Lower lobe of right lung (tissue), 2 donors: ENCODE measurements at places on chromosomes 6 and 20.

GRCh38 chr20:33549229-33549999 lies 59.5 kb downstream of the CBFA2T2 start:
- DNase-seq = no peak

DNA sequence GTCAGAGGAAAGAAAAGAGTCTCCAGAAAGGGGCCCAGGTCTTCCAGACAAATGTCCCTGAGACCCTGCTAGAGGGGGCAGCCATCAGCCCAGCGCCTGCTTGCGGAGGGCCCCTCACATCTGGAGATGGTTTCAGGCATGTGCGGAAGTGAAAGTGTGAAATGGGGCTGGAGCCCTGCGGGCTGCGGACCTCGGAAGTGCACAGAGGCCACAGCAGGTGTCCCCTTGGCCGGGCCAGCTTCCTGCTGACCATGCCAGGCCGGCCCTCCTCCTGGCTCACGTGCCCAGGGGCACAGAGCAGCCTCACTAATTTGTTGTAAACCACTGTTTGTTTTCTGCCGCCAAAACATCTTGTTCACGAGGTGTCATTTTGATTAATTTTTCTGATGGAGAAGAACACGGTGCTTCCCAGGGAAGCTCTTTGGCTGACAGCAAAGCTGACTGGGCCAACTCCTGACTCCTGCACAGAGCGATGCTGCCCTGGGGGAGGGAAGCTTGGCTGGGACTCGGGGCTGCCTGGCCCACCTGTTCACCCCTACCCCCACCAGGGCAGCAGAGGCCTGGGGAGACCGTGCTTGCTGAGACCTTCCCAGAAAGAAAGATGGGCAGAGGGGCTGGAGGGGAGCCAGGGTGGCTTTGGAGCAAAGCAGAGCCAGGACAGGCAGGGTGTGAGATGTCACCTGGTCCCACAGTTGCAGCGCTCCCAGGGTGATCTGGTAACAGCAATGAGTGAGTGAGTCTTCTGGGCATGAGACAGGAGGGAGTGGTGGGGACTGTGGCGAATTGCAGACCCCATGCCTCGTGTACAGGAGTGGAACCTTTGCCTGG lies 54.2 kb downstream of the BCAS4 start:
- DNase-seq = no peak

- DNase-seq = no peak
Observed at GRCh38 chr20:10649797-10650160, 24.0 kb downstream of the JAG1 start.

GRCh38 chr20:37973059-37973910 lies 60.0 kb downstream of the TTI1 start:
- no peak for DNase-seq

GRCh38 chr20:5748246-5748645 lies 2.0 kb upstream of the SHLD1 start:
- DNase-seq = no peak

GRCh38 chr6:34362909-34363680 lies 29.4 kb downstream of the NUDT3 start:
- no peak for DNase-seq

DNA sequence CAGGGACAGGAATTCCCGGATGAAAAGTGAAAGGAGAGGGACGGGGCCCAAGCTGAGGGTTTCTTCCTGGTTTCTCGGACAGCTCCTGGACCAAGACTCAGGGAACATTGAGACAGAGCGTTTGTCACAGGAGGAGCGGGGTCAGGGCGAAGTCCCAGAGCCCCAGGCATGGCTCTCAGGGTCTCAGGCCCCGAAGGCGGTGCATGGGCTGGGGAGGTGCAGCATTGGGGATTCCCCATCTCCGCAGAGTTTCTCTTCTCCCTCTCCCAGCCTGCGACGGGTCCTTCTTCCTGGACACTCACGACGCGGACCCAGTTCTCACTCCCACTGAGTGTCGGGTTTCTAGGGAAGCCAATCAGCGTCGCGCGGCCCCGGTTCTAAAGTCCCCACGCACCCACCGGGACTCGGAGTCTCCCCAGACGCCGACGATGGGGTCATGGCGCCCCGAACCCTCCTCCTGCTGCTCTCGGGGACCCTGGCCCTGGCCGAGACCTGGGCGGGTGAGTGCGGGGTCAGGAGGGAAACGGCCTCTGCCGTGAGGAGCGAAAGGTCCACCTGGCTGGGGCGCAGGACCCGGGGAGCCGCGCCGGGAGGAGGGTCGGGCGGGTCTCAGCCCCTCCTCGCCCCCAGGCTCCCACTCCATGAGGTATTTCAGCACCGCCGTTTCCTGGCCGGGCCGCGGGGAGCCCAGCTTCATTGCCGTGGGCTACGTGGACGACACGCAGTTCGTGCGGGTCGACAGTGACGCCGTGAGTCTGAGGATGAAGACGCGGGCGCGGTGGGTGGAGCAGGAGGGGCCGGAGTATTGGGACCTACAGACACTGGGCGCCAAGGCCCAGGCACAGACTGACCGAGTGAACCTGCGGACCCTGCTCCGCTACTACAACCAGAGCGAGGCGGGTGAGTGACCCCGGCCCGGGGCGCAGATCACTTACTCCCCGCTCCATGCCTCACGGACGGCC lies 54.6 kb upstream of the POLR1H start:
- peak; percentile 71 for DNase-seq

GRCh38 chr6:29553268-29554057 lies 6.1 kb downstream of the UBD start:
- peak; percentile 85 for DNase-seq

GRCh38 chr6:143059663-143060353 lies 881 bp upstream of the AIG1 start:
- DNase-seq = no peak

- no peak for DNase-seq
Observed at GRCh38 chr20:46151936-46152335, 33.8 kb downstream of the CD40 start.

DNA sequence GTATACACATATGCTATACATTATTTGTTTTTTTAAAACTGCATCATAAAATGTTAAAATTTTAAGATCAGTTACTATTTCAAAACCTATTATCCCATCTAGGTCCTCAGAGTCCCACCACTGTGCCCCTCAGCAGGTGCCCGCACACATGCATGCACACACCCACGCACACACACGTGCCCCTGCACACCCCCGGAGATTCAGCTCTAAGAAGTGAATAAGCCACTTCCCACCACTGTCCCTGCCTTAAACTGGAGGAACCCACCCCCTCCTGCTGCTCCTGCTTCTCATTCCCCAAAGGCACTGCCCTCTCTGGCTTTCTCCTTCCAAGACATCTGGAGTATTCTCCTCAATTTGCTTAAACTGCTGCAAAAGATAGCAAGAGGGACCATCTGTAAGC lies 5.4 kb upstream of the FAM210B start:
- DNase-seq = no peak

DNA sequence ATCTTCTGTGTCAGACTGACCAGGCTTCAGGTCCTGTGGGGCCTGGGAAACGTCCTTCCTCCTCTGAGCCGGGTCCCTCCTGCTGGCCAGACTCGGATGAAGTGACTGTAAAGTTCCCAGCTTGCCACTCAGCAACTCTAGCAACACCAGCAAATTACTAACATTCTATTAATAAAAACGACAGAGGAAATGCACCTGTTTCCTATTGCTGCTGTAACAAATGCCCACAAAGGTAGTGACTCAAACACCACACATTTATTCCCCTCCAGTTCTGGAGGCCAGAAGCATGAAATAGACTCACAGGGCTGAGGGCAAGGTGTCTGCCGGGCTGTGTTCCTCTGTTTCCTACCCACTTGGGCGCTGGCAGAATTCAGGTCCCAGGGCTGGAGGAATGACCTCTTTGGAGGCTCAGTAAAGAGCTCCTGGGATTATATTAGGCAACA lies 48.8 kb downstream of the CTCFL start:
- no peak for DNase-seq

DNA sequence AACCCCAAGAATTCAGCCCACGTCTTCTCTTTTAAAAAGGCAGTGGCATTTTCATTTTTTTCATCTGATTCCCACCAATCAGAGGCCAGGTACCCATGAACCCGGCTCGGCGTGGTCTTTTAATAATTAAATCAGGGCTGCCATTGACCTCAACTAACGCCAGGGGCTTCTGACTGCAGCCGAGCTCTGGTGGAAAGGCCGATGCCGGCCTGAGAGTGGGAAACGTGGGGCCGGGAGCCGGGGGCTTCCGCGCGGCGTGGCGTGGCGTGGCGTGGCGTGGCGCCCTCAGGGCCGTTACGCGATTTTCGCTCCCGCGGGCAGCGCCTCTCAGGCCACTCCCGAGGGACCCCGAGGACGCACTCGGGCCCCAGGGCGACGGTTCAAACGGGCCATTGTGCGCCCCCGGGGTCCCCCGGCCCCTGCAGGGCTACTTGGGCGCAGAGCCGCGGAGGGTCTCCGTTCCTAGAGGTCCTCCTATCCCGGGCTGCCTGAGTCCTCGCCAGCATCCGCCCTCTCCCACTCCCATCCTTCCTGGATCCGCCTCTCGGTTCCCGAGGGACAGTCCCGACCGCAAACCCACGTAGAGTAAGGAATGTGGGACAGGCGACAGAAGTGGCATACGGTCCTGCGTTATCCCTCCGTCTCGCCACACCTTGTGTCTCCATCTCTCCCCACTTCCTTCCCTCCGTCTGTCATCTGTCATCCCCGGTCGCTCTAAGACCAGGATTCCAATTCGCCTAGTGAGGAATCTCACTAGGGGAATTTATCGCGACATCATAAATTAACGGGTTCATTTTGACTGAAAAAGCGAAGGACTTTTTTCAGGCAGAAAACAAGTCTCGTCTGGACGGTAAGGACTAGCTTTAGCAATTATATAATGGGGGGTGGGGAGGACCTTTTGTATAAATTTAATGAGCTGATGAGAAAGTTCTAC lies 876 bp upstream of the TBPL1 start:
- peak; percentile 68 for DNase-seq

- no peak for DNase-seq
Observed at GRCh38 chr6:159110013-159110412, 59.2 kb upstream of the FNDC1 start.

GRCh38 chr20:51862796-51863195 lies 60.5 kb upstream of the SALL4 start:
- DNase-seq = no peak

DNA sequence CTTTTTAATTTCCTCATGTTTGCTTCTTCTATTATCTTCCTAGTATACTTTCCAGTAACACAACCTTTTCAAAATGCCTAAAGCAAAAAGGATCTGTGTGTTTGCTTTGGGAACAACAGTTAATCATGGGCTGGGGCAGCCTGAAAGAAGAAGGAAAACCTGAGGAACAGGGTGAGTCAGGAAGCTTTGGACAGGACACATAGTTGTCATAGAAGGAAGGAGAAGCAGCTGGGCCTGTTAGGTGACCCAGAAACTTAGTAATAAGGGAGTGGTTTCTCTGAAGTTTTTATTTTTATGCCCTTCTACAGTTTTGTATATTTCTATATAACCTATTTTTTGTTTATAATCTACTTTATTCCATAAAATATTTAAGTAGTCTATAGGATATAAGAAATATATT lies 61.4 kb downstream of the CD24 start:
- no peak for DNase-seq

DNA sequence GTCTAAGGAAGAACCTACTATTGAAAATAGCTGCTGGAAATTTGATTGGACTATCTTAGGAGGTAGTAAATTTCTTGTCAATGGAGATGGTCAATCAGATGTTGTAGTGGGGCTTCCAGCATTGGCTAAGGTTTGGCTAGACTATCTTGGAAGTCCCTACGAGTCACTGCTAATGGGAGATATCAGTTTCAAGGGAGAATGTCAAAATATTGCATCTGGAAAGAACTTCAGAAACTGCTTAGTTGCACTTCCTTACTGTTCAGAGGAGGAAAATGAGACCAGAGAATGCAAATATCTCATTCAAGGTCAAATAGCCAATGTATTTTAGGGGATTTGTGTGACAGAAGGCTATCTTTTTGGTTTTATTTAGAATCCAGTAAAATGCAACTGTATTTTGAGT lies 53.5 kb upstream of the CCN2 start:
- no peak for DNase-seq

GRCh38 chr6:36559011-36559793 lies 11.9 kb upstream of the STK38 start:
- no peak for DNase-seq

DNA sequence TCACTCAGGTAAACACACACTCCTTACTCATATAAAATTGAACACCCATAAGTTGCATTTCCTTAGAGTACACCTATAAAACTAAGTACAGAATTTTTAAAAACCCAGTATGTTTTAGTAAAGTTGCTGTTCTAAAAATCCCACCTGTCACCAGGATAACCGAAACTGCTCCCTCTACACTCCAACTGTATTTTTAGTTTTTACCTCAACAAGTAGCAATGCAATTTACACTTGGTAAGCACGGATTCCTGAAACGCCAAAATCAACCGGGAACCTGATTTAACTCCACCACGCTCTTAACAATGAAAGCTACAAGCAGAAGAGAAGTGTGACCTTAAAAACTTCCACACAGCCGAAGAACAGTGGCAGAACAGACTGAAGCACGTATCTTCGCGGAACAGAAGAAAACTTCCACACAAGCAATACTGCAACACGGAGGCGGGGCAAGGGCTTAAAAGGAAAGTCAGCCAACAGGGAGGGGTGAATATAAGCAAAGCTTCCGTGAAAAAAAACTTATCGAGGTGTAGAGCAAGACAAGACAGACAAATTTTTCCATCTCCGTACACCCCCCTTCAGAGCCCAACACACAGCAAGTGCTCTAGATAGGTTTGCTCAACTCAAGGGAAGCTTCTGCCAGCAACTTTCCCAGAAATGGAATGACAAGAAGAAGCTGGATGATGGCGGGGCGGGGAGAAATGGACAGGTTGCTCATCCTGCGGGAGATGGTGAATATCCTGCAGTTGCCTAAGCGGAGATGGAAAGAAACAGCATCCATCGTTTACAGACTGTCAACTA lies 1.4 kb downstream of the STAU1 start:
- DNase-seq = peak; percentile 64

GRCh38 chr6:139847457-139847813 lies 473.0 kb upstream of the CITED2 start:
- DNase-seq = no peak

DNA sequence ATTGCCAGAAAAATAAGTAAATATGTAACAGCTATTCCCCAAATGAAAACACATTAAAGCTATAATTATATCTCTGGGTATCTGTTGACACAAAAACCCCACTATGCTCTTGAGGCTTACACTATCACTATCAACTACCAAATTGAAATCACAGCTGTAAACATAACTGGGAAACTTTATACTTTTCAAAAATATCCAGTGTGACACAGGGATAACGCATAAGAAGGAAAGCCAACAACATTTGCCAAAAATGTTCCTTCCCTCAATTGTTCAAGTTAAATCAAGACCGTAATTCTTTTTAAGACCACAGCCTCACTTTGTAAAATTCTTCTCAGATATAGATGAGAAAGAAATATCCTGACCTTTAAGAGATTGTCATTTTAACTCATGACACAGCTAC lies 3.1 kb downstream of the ZHX3 start:
- no peak for DNase-seq

GRCh38 chr6:166667796-166668610 lies 41.0 kb upstream of the RPS6KA2 start:
- no peak for DNase-seq

DNA sequence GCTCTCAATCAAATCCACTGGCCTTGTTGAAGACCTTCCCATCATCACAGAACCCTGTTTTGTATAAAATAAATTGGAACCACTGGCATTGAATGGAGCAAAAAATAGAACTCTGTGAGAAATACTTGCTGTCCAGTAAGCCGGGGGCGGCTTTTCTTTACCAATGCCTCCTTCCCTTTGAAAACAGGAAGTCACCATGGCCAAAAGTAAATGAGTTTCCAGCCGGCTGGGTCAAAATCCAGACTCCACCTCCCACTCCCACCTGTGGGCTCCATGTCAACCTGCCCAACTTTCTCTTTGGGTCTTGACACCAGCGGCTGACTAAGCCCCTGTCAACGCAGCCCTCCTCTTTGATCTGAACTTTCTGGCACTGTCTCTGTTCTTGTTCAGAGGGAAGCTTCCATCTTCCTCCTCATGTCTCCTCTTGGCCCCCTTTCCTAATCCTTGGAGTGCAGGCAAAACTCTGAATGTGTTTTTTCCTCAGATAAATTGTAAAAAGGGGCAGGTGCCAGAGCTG lies 95.2 kb downstream of the TFAP2C start:
- no peak for DNase-seq
